ENCODE measurements at places on chromosomes 12 and 14.
A peak's percentile ranks its signal among the peaks of the same experiment; 100 is the strongest.

DNA sequence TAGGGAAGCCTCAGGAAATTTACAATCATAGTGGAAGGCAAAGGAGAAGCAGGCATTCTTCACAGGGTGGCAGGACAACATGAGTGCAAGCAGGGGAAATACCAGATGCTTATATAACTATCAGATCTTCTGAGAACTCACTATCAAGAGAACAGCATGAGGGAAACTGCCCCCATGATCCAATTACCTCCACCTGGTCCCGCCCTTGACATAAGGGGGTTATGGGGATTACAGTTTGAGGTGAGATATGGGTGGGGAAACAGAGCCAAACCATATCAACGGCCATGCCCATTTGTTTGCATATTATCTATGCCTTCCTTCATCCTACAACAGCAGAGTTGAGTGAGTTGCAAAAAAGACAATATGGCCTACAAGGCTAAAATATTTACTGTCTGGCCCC is 140.2 kb upstream of the CCDC196 start:
- DNase-seq, result no peak

DNA sequence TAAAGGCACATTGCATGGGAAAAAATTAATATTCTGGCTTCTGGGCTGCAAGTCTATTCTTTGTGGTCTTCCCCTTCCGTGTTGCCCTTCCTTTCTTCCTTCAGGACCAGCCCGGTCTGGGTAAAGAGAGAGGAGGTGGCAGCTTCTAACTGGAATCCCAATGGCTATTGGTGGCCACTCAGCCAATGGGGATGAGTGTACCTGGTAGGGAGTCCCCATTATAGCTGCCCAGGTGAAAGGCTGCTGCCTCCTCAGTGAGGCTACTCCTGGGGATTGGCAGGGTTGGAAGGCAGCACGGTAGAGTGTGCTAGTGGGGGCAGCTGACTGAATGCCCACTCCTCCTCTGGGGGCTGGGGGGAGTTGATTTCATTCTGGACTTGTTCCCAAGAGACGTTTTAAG is 112.6 kb downstream of the RBM19 start:
- no peak for DNase-seq

- DNase-seq, result no peak
These were observed 525 bp upstream of the FAR2 start for GRCh38 chr12:29148596-29148910.

- DNase-seq, result no peak
These were observed 56.4 kb downstream of the GLT1D1 start for GRCh38 chr12:128909653-128910052.

GRCh38 chr12:46803517-46803916 is 22.3 kb downstream of the SLC38A4 start:
- no peak for DNase-seq

GRCh38 chr14:39233680-39234326 is at the start of gene MIA2:
TSS of gene MIA2 (plus strand) at chr14:39233915. CDS start at chr14:39234115, 200 bp downstream.
- no peak for DNase-seq

- DNase-seq, result no peak
These were observed 3.9 kb upstream of the HDAC7 start for GRCh38 chr12:47823422-47824086.

DNA sequence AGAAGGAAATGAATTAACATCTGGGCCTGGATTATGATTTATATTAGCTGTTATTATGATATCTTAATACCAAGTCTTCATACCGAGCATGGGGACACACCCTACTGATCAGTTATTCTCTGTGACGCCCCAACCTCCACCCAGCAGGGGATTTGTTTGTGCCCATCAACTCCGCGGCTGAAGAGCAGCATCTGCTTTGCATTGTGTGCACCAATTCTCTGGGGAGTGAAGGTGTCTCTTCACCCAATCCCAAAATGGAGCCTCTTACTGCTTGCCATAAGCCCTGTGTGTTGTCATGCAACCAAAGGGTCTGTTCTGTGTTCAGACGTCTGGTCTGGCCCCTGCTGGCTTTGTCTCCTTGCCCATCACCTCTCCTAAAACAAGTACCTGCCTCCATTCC is 25.4 kb downstream of the DHRS2 start:
- no peak for DNase-seq

- no peak for DNase-seq
These were observed 83.7 kb downstream of the ST8SIA1 start for GRCh38 chr12:22250762-22251161.

GRCh38 chr14:76830556-76830955 is 4.3 kb downstream of the LRRC74A start:
- DNase-seq, result no peak

GRCh38 chr12:62407587-62407986 is 59.0 kb upstream of the MON2 start:
- DNase-seq, result no peak

GRCh38 chr14:28305938-28306337 is 460.6 kb upstream of the FOXG1 start:
- no peak for DNase-seq

GRCh38 chr14:29271669-29272068 is 505.1 kb downstream of the FOXG1 start:
- no peak for DNase-seq

DNA sequence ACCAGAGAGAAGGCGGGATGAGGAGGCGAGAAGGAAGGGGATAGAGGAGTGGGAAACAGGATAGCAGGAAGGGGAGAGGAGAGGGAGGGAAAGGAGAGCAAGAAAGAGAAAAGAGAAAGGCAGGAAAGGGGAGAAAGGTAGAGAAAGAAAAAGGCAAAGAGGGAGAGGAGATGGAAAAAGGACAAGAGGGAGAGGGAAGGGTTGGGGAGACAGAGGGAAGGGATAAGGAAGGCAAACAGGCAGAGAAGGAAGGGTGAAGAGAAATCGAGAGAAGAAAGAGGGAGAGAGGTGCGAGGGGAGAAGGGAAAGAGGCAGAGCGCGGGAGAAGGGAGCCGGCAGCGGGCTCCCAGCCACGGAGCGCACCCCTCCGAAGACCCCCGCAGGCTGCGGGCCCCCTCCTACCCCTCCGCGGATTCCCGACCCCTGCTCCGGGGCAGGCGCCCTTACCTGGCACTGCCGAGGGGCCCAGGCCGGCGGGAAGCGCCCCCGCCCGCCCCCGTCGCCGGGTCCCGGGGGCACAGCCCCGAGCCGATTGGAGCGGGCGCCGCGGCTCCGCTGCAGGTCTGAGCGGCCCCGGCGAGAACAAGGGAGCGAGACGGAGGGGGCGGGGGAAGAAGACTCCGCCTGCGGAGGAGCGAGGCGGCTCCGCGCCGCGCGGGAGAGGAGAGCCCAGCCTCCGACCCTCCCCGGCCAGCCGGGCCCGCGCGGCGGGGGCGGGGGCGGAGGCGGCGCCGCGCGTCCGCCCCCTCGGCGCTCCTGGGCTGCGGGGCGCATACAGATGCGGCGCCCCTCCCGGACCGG is at the start of gene CDH24:
Gene CDH24, minus strand, starts transcription at position 565 of the 801 bp plus-strand sequence. CDS start 1,787 bp downstream, outside the sequence.
- peak; percentile 85 for DNase-seq

- no peak for DNase-seq
These were observed 62.0 kb downstream of the TMEM121 start for GRCh38 chr14:105588236-105588860.

DNA sequence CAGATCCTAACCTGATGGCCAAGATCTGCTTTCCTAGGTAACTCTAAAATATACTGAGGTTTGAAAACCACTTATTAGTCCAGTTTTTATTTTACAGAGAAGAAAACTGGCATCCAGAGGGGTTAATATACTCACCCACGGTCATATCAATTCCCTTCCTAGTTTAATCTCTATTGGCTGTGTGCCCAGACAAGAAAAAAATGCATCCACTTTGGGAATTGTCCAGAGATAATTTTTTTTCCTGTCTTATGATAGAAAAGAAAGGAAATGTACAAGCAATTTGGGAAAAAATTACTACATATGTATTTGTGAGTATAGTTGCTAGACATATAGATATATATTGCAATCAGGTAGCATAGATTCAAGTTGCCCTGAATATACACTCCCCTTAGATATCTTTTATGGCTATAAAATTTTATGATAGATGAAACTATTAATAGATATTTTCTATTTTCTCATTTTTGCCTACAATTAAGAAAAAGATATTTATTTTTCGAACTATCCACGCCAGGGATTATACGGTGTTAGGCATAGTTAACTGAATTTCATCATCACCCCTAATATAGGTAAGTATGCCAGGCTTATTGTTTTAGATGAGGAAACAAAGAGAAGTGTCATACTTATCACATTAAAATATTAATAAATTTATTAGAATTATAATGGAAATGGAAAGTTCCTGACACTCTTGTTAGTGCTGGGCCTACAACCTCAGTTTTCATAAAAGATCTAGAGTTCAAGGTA is 100.5 kb upstream of the SLC38A2 start:
- no peak for DNase-seq

GRCh38 chr14:55556929-55557623 is 22.9 kb upstream of the KTN1 start:
- DNase-seq, result peak; percentile 78

- no peak for DNase-seq
These were observed 13.9 kb downstream of the PPP2R3C start for GRCh38 chr14:35107866-35108265.

GRCh38 chr12:103421402-103421801 is 74.4 kb downstream of the C12orf42 start:
- no peak for DNase-seq

GRCh38 chr12:58877243-58877743 is 43.0 kb downstream of the LRIG3 start:
- no peak for DNase-seq

DNA sequence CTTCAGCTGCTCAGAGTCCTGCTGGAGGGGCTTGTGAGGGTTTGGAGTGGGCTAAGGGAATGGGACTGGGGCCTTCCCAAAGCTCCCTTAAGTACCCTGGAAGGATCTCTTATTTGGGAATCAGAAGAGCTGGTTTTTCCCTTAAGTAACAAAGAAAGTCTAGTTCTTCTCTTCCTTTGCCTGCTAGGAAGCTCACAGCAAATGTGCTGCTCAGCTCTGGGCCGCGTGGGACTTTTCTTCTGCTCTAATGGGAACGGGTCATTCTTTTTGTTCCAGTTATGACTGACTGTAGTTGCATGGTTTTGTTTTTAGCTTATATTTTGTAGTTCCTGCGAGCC is 6.0 kb downstream of the KIF26A start:
- DNase-seq, result no peak

GRCh38 chr12:40647651-40648050 is 44.6 kb upstream of the CNTN1 start:
- no peak for DNase-seq

- no peak for DNase-seq
These were observed 19.6 kb upstream of the CSRP2 start for GRCh38 chr12:76898442-76898841.

DNA sequence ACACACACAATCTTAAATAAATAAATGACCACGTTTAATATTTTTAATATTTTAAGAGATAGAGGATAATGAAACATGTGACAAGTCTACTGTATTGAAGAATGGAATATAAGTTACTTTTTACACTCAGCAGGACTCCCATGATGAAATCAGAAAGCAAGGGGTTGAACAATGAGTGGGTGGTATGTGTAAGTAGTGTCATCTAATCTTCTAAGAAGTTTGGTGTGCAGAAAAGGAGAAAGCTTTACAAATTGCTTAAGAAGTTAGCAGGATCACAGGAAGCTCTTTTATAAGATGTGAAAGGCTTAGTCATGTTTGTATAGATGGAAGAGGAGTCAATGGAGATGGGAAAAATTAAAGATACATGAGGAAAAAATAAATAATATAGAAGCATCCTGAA is 47.8 kb downstream of the SLC15A5 start:
- no peak for DNase-seq

- no peak for DNase-seq
These were observed 51.6 kb downstream of the RIN3 start for GRCh38 chr14:92565040-92565717.

GRCh38 chr12:34264110-34264509 is 241.8 kb downstream of the ALG10 start:
- no peak for DNase-seq

- no peak for DNase-seq
These were observed 57.6 kb downstream of the FBXL14 start for GRCh38 chr12:1536817-1537216.

GRCh38 chr14:64722842-64723447 is 18.7 kb downstream of the PLEKHG3 start:
- no peak for DNase-seq

- no peak for DNase-seq
These were observed 147.5 kb upstream of the MIS18BP1 start for GRCh38 chr14:45400509-45400908.

- DNase-seq, result no peak
These were observed 16.1 kb downstream of the KLRF1 start for GRCh38 chr12:9843407-9843806.

- DNase-seq, result no peak
These were observed 1.0 kb upstream of the GLRX5 start for GRCh38 chr14:95533822-95534221.

DNA sequence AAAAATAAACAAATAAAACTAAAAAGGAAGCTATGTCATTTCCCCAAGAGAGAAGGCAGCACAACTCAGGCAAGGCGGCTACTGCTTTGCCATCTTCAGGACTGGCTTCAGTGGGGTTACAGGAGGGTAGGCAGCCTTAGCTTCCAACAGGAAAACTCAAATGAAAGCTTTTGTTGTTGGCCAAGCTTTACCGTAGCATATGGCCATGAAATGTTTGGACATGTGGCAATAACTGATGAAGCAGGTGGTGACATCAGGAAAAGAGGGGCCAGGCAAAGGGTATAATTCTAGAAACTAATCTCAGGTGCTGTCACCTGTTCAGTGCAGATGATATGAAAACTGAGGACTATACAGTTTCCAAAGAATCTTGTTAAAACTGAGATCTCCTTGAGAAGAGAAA is 22.8 kb upstream of the NPFF start:
- no peak for DNase-seq

GRCh38 chr12:25617991-25618390 is 64.9 kb upstream of the LMNTD1 start:
- no peak for DNase-seq

DNA sequence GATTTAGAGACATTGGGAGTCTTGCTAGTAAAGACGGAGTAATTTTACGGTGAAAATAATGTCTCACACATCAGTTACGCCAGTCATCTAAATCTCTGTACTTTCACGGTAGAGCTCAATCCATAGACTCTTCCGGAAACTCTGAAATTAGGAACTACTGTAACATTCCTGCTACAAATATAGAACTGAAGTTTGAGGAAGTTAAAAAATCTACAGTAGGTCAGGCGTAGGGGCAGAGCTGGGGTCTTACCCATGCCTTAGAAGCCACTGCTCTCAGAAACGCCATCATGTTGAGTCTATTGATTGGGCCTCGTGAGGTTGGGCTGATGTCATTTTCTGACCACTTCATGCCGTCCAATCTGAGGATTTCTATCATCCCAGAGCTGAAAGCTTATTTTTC is 1029.8 kb upstream of the TMEM132C start:
- no peak for DNase-seq

GRCh38 chr12:18415227-18415626 is 153.9 kb downstream of the PIK3C2G start:
- DNase-seq, result no peak

- DNase-seq, result no peak
These were observed 3.6 kb upstream of the KRT6A start for GRCh38 chr12:52496590-52497071.

DNA sequence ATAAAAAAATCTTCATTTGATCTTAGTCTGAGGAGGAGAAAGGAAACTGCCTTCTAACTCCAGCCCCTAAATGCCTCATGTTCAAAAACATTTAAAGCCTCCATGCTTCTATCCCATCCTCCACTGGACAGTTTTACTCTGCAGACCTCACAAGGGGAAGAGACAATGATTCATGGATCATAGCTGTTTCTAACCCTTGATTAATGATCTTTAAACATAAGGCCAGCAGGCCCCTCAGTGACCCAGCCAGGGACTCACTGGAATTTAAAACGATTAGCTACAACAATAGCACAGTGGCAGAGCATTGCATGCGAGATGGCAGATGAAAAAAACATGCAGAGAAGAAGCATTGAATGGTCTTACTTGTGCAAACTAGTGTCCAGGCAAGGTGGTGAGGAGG is 6.0 kb downstream of the DCTN2 start:
- DNase-seq, result no peak

Data from tibial artery (tissue), 4 donors.